Right hindlimb (tissue), 1 donor: ENCODE measurements at places on chromosomes 1 and 21.

- no peak for DNase-seq
Measured at GRCh38 chr1:153546796-153547559, 1.4 kb upstream of the S100A4 start.

DNA sequence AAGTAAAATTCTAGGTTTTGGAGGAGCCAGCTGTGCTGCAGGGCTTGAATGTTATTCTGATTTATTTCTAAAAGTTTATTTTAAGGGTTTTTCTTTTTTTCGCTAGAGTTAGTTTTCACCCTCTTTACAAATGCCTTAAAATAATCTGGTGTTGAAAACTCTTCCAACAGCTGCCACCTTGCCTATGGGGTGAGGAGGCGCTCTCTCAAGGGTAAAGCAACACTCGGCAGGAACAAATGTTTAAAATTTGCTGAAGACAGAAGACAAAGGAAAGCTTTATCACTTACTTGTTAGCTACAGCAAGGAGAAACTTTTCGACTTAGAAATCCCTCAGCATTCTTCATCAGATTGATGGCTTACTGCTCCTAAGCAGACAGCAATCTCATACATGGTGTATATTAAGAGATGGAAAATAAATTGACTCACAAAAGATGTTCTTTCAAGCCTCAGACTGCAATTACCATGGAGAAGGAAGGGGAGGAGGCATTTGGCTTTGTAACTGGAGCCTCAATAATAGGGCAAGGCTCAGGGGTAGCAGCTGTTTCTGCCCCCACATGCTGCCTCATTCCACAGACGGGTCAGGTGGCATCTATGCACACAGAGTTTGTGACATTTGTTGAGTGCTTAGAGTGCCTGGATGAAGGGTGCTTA lies 79.8 kb upstream of the RALGPS2 start:
- peak; percentile 68 for DNase-seq

DNA sequence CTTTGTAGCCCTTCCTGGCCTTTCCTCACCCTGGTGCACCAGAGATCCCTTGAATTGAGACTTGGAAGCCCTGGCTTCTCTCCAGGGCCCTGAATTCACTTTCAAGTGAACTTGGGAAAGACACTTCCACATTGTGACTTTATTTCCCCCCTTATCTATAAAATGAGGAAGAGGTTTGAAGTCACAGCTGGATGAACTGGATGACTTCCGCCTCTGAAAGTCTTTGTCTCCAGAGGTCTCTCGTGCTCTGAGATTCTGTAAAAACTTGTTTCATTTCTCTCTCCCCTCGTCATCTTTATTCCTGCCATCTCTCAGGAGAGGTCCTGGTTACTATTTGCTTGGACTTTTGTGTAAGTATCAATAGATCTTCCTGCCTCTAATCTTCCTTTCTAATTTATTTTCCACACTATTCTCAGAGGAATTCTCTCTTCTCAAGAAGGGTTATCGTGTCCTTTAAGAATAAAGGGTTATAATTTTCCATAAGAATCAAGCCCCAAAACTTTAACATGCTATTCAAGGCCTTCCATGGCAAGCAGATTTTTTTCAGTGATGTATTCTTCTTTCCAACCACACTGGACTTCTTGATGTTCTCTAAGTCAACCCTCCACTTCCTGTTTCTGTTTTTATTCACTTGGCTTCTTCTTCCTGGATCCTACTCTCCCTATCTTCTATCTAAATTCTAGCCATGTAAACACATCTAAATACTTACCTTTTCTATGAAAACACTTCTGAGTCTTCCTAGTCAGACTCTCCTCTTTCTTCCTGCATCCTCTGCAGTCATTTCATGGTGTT lies 6.5 kb upstream of the RPTN start:
- DNase-seq, result no peak

DNA sequence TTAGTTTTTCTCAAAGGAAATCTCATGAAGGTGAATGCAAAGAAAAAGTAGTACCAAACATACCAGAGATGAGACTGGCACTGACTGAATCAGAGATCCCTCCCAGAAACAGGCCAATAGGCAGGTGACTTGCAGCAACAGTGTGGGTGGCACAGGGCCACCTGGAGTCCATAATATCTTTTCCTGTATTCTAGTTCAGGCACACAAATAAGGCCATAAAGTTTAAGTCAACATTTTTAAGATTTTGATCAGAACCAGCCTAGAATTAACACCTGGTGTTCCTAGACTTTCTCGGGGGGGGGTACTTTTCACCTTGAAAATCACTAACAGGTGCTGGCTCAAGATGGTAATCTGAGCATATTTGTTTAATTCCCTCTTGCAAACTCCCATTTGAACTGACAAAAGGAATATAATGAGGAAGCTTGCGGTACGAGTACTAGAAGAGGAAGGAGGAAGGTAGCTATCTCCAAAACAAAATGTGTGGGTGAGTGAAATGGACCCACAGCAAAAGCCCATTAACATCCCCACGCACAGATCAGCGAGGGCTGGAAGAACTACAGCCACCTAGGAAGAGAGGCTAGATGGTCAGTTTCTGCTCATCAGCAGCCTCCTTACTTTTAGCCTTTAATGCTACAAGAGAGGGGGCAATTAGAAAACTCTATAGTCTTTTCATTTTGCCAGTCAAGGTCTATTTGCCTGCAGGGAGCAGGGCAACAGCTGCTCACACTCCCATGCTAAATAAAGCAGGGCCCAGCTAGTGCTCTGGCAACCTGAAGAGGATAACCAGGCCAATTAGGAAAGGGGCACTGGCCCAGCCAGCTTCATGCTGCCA lies 18.9 kb downstream of the SDE2 start:
- DNase-seq, result no peak

DNA sequence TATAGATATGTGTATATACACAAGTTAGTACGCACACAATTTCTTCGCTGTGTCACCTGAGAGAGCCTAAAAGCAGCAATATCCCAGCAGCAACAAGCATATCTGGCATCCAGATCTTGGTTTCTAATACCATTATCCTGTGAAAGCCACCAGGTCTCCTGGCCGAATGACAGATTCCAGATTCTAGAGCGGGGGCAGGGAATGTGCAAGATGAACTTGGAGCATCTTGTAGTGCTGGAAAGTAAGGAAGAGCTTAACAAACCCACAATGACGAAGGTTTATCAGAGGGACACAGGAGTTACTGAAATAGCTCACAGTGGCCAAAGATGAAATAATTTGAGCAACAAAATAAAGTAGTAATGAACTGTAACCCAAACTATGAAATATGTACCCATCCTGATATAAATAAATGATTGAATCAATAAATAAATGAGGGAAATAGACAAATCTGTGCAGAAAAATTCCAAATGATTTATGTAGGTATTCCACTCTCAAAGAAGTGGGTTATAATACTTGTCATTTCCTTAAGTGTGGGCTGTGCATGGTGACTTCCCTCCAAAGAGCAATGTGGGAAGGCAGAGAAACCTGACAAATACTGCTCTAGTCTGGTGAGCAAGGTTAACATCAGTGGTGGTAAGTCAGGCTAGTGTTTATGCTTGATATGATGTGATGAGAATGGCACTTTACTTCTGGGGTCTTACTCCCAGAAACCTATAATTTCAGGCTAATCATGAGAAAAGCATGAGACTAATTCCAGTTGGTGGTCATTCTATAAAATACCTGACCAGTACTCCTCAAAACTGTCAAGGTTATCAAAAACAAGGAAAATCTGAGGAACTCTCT lies 67.9 kb downstream of the LRRC8D start:
- no peak for DNase-seq

GRCh38 chr1:6028042-6028850 lies 17.4 kb upstream of the KCNAB2 start:
- no peak for DNase-seq

GRCh38 chr1:162599451-162599850 lies 32.8 kb upstream of the DDR2 start:
- DNase-seq, result no peak
